SK-N-SH (cell line): ENCODE measurements at places on chromosomes 5 and 9. TPM values are rescaled to one million over a fixed set of nuclear protein-coding genes. Genes with fewer than 3 reads are reported as not detected.

- no peak overlapping the region for H3K4me3 ChIP-seq
- H3K27me3 ChIP-seq, result no peaks in the 10 kb centered on the region
- DNase-seq, result peak; percentile 36
- H3K27ac ChIP-seq, result peak overlapping the region; percentile 53
- H3K36me3 ChIP-seq, result no peaks in the 10 kb centered on the region
- peaks cover 6% of the 10 kb centered on the region; the same call in 1 of the 2 replicates for H3K4me1 ChIP-seq
These were observed 128.6 kb upstream of the GRHPR start for GRCh38 chr9:37293664-37294524.

- H3K27ac ChIP-seq, result no peak overlapping the region
- 0 out of 2 replicates have a peak, but pooled peaks cover 7% of the 10 kb centered on the region for H3K4me1 ChIP-seq
- H3K4me3 ChIP-seq, result no peak overlapping the region
- no peak for DNase-seq
- H3K36me3 ChIP-seq, result no peaks in the 10 kb centered on the region
These were observed 566.1 kb downstream of the PDE4D start for GRCh38 chr5:59327191-59327980.

- no peak overlapping the region for H3K4me3 ChIP-seq
- DNase-seq, result no peak
- no peak overlapping the region for H3K27ac ChIP-seq
- peaks cover 10% of the 10 kb centered on the region; the same call in 1 of the 2 replicates for H3K36me3 ChIP-seq
- no peaks in the 10 kb centered on the region for H3K27me3 ChIP-seq
These were observed 103.2 kb downstream of the NR2F1-AS1 start for GRCh38 chr5:93477816-93478215.

DNA sequence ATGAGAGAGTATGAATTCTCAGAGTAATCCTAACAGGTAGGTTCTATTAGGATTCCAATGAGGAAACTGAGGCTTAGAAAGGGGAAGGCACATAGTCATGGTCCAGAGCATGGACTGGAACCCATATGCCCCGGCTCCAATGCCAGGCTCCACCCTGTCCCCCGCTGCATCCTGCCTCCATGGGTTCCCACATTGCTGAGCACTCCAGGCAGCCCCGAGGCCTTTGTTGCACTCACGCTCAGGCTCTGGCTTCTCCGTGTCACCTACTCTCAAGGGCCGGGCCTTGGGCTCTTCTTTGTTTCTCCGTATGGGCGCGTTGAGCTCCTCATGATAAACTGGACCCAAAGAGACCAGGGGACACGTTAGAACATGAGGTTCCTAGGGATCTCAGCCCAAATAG lies 5.0 kb upstream of the TOR1A start:
- H3K4me1 ChIP-seq, result 0 out of 2 replicates have a peak, but pooled peaks cover 2% of the 10 kb centered on the region
- H3K27me3 ChIP-seq, result no peaks in the 10 kb centered on the region
- peaks cover 51% of the 10 kb centered on the region for H3K36me3 ChIP-seq
- H3K27ac ChIP-seq, result no peak overlapping the region

GRCh38 chr5:58460002-58460731 lies at the start of gene PLK2:
PLK2 (minus strand) TSS chr5:58460086; CDS start chr5:58459959, 127 bp downstream.
- 0 out of 2 replicates have a peak, but pooled peaks cover 7% of the 10 kb centered on the region for H3K4me1 ChIP-seq
- H3K4me3 ChIP-seq, result peak within 1 kb of the TSS; percentile 90
- H3K27ac ChIP-seq, result peak within 1 kb of the TSS; percentile 85
- peaks cover 36% of the 10 kb centered on the region for H3K36me3 ChIP-seq

GRCh38 chr5:124134941-124135340 lies 611.5 kb downstream of the ZNF608 start:
- no peak overlapping the region for H3K27ac ChIP-seq
- H3K4me3 ChIP-seq, result no peak overlapping the region

GRCh38 chr9:69996967-69997366 lies 46.7 kb upstream of the MAMDC2 start:
- no peaks in the 10 kb centered on the region for H3K4me1 ChIP-seq
- no peak for DNase-seq
- H3K36me3 ChIP-seq, result no peaks in the 10 kb centered on the region
- H3K27me3 ChIP-seq, result no peaks in the 10 kb centered on the region
- H3K4me3 ChIP-seq, result no peak overlapping the region

- no peak overlapping the region for H3K4me3 ChIP-seq
- H3K36me3 ChIP-seq, result no peaks in the 10 kb centered on the region
- H3K27ac ChIP-seq, result no peak overlapping the region
These were observed 85.0 kb downstream of the FSTL4 start for GRCh38 chr5:133527311-133527710.

GRCh38 chr5:94422812-94423211 lies 195.6 kb downstream of the KIAA0825 start:
- H3K27me3 ChIP-seq, result no peaks in the 10 kb centered on the region
- no peak for DNase-seq
- no peaks in the 10 kb centered on the region for H3K4me1 ChIP-seq

The SPINK13 gene
- polyA plus RNA-seq, result not detected in 2 replicates

The MYMK gene
- not detected in 2 replicates for polyA plus RNA-seq

The UBAC1 gene
- 67.7 and 69.3 TPM in 2 replicates for polyA plus RNA-seq
